Daoy (cell line): ENCODE measurements at places on chromosomes 7 and 10. TPM values are rescaled to one million over a fixed set of nuclear protein-coding genes. Genes with fewer than 3 reads are reported as not detected.

The TMEM130 gene
- 3.3 TPM in 1 of 2 replicates, not detected in the other for total RNA-seq

The SEMA3D gene
- 0.95 and 1.8 TPM in 2 replicates for total RNA-seq

The COG5 gene
- total RNA-seq = 50.6 and 72.6 TPM in 2 replicates

The SPOCK2 gene
- total RNA-seq = 0.29 TPM in 1 of 2 replicates, not detected in the other

The GPRIN2 gene
- total RNA-seq = 0.23 TPM in 1 of 2 replicates, not detected in the other

DNA sequence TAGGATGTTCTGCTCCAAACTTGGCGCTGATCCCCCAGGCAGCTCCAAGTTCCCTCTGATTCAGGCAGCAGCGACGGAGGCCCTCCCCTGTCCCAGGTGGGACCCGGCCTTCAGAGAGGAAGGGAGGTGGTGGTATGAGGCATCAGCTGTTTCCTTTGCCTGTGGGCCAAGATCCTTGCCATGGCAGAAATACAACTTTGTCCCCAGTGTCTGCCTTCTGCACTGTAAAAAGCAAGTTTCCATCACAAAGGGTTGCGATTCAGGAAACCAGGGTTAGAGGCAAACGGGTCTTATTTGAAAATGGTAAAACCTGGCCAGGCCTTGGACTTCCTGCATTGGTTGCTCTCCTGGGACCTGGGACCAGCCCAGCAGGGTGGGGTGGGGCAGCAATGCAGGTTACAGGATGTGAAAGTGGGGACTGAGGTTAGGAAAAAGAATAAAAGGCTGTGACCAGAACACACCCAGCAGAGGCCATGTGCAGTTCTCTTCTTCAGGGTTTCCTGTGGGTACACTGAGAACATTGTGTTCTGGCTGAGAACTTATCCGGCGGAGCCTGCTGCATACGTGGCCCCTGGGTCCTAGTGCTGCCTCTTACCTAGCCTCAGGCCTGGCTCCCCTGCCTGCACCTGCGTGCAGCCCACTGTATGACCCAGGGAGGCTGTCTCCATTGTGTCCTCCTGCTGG lies 25.1 kb upstream of the DDIT4 start:
- DNase-seq = no peak

- peak; percentile 76 for DNase-seq
These were observed 424 bp downstream of the EGFR start for GRCh38 chr7:55019191-55019690.

GRCh38 chr10:132820056-132820455 lies 34.1 kb upstream of the NKX6-2 start:
- DNase-seq = no peak

- DNase-seq = no peak
These were observed 233.2 kb upstream of the PPP2R2D start for GRCh38 chr10:131667561-131667960.

GRCh38 chr10:7444551-7445121 lies 33.8 kb upstream of the SFMBT2 start:
- no peak for DNase-seq

DNA sequence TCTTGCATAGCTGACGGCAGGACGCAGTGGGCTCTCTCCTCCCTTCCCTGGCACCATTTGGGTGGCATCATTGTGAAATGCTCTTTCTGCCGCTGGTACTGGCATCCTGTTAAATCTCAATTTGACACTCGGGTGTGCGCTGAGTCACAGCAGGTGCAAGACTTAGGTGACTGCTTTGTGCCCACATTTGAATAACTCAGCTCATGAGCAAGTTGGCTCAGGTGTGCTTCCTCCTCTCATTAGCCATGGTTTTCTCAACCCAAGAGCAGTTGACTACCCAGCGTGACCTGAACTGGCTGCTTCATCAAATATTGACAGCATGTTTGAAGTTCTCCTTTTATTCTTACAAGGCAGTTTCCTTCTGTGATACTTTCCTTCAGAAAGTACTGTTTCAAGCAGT lies 24.6 kb upstream of the NFE2L3 start:
- DNase-seq = no peak

DNA sequence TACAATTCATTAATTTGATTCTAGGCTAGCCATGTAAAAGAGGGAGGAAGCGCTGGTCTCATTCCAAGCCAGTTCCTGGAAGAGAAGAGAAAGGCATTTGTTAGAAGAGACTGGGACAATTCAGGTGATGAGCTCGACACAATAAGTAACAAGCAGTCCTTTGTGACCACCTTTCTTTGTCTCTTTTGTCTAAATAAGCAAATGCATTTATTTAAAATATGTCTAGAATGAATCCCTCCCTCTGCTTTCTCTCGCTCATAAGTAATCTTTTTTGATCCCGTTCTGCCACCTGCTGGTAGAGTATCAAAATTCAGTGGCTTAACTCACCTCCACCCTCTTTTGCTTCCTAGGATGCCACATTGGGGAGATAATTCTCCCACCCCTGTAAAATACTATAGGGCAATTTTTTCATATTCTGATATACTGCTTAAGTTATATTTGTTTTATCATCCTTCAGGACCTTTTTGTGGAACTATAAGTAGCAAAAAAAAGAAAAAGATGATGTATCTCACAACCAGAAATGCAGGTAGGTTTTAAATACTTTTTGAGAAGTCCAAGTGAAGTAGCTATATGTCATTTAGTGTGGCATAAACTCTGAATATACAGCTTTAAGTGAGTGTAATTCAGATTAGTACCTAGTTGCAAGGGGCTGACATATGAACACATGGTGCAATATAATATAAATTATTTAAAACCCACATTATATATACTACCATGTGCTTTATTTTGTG lies 91.5 kb downstream of the GSDME start:
- DNase-seq = peak; percentile 55
